ENCODE measurements at places on chromosomes 11 and 22.

DNA sequence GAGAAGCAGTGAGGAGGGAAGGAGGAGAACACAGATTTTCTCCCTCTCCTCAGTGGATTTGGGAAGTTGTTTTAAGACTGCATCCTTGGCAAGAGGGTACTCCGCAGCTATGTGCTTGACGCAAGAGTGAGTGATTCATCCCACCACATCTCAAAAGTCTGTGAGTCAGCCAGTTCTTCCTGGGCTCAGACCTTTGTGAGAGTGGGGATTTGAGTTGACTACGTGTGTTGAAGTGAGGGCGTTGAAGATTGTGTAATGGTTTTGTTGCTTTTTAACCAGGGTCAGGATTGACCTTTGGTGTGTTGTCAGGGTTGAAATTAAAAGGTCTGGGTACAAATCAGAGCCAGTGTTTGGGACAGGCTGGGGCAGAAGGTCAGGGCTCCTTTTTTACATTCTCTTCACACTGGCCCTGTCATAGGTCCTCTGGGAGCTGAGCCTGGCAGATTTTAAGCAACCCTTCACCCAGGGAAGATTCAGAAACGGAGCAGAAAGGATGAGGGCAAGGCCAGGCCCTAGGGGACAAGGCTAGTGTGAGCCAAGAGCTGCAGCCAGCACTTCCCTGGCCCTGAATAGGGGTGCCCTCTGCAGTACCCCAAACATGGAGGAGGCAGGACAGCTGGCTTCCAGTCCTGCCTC lies 4.2 kb upstream of the C11orf86 start:
- H3K36me3 ChIP-seq: no peaks in the 10 kb centered on the region
- no peaks in the 10 kb centered on the region for H3K4me1 ChIP-seq
- H3K4me3 ChIP-seq: no peak overlapping the region
- no peaks in the 10 kb centered on the region for H3K27me3 ChIP-seq
- H3K27ac ChIP-seq: no peak overlapping the region

DNA sequence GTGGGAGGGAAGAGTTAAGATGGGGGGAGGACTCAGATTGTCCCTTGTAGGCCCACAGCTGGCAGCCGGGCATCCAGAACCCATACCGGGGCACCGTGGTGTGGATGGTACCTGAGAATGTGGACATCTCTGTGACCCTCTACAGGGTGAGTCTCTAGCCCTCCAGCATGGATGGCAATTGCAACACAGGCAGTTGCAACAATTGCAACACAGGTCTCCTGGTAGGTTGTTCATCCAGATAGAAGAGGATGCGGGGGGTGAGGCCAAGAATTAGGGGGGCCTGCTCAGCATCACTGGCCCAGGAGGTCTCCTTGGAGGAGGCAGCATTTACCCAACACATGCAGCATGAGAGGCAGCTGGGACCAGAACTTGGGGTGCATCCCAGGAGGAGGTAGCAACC lies 3.4 kb downstream of the EHBP1L1 start:
- peaks cover 73% of the 10 kb centered on the region for H3K27me3 ChIP-seq
- no peaks in the 10 kb centered on the region for H3K36me3 ChIP-seq
- no peak overlapping the region for H3K4me3 ChIP-seq
- H3K27ac ChIP-seq: no peak overlapping the region

GRCh38 chr11:78467370-78467769 lies 49.8 kb upstream of the GAB2 start:
- H3K4me1 ChIP-seq: no peaks in the 10 kb centered on the region
- H3K27ac ChIP-seq: no peak overlapping the region
- no peaks in the 10 kb centered on the region for H3K36me3 ChIP-seq
- DNase-seq: no peak
- no peak overlapping the region for H3K4me3 ChIP-seq
- H3K27me3 ChIP-seq: no peaks in the 10 kb centered on the region

DNA sequence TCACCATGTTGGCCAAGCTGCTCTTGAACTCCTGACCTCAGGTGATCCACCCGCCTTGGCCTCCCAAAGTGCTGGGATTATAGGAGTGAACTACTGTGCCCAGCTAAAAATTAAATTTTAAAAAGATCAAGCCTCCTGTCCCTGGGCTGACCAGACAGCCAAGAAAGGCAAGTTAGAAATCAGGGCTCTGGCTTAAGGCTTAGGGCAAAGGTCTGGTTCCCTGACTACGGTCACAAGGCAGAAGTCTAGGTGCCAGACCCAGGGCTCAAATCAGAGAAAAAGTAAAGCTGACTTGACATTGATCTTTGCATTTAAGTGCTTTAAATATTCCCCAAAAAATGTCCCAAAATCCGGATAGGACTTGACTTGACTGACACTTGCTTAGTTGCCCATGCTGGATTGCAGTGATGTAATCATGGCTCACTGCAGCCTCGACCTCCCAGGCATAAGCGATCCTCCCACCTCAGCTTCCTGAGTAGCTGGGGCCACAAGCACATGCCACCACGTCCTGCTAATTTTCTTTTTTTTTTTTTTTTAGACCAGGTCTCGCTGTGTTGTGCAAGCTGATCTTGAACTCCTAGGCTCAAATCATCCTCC lies 17.3 kb upstream of the CRKL start:
- no peak overlapping the region for H3K27ac ChIP-seq
- no peak overlapping the region for H3K4me3 ChIP-seq
- H3K36me3 ChIP-seq: no peaks in the 10 kb centered on the region
- no peaks in the 10 kb centered on the region for H3K4me1 ChIP-seq
- DNase-seq: no peak

GRCh38 chr11:72000202-72000867 lies 1.6 kb downstream of the IL18BP start:
- no peak overlapping the region for H3K27ac ChIP-seq
- DNase-seq: no peak
- no peaks in the 10 kb centered on the region for H3K4me1 ChIP-seq
- H3K27me3 ChIP-seq: no peaks in the 10 kb centered on the region
- no peak overlapping the region for H3K4me3 ChIP-seq
